ENCODE measurements at places on chromosomes 1 and 21.

DNA sequence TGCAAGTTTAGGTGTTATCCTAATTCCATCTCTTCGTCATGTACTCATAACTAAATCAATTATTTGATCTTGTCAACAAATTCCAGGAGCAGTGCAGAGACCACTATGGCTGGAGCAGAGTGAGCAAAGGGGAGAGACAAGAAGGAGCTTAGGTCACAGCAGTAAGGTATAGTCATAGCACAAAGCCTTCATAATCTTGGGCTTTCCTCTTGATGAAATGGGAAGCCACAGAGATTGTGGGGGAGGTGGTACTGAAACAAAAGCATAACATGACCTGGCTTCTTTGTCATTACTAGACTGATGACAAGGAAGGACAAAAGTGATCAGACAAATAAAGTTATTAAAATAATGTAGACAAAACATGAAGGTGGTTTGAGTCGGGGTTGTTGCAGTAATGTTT lies 60.1 kb upstream of the PTGS2 start:
- no peak for DNase-seq

DNA sequence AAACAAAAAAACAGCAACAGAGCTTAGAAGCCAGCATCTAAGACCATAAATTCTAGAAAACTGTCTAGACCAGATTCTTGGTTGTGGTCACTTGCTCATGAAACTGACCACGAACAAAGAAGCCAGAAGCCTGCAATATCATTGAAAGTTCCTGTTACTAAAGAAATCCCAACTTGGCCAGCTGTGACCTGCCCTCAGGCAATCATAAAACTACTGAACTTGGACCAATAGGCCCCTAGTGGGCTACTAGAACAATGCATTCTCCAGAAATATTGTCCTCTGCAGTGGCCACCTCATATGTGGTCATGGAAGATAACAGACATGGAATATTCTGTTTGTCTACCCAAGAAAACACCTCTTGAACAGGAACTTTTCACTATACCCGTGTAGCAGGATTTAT lies 87.7 kb downstream of the SPATA17 start:
- DNase-seq, result no peak

DNA sequence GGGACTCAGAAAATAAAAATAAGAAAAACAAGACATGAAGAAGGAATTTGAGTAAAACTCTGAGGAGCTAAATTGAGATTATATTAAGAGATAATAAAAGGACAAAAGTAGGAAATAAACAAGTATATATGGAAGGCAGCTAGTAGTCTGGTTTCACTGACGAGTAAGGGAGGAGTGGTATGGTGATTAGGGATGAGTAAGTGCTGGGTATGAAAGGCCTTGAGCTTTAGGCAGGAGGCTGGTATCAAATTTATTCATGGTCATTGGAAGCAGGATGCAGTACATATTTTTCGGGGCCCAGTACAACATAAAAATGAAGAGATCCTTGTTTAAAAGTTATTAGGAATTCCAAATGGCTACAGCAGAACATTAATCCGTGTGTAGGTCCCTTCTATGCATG lies 789.7 kb upstream of the PRMT6 start:
- DNase-seq, result no peak

DNA sequence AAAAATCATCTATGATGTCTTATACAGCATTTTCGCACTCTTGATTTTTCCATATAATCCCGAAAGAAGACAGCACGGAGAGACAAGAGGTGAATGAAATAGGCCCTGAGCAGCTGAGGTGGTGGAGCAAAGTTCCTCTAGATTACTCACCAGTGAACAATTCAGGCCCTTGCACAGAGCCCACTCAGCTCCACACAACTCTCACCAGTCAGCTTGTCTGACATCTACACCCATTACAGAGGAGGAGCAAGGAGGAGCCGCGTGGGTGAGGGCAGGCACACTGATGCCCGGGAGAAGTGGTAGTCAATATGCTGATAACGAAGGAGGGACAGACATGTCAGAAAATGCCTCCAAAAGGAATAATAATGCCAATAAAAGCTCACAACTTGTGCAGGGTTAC lies 59.9 kb downstream of the DNM3 start:
- DNase-seq, result no peak

GRCh38 chr1:75980972-75981897 lies 49.0 kb upstream of the ASB17 start:
- DNase-seq, result no peak
